ENCODE measurements at places on chromosomes 3 and 15. TPM values are rescaled to one million over a fixed set of nuclear protein-coding genes. Genes with fewer than 3 reads are reported as not detected.

DNA sequence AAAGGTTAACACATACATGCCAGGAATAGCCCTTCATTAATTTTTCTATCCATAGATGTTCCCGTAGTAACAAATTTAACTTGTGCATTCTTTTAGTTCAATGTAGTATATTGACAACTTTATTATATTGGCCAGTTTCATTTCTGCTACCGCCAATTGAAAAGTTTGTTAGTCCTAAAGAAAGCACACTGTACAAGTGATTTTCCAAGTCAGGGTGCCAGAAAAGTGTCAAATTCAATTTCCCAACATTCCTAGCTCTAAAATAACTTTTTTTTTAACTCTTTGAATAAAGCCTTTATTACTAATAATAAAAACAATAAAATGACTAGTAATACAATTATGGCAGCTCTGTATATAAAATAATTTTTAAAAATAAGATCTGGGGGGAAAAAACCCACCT is 68.9 kb downstream of the IMPG2 start:
- DNase-seq = no peak

DNA sequence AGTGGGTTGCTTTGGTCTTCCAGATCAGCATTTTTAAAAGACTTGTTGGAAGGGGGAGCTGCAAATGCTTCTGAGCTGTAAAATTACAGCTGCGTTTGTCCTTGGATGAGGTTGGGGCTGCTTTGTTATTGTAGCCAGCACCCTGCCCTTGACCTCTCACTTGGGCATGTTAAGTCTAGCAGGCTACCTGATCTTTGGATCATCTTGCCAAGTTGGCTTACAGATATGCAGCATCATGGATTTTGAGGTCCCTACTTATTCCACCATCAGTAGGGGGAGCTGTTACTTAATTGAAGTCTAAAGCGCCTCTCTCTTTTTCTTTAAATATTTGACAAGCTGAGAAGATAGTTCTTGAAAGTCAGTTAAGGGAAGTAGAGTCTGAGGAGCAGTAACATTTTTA is 793.0 kb downstream of the MCTP2 start:
- peak; percentile 22 for DNase-seq

GRCh38 chr3:100407977-100408532 is 6.7 kb downstream of the LNP1 start:
- no peak for DNase-seq

GRCh38 chr3:179410331-179410730 is 40.9 kb downstream of the GNB4 start:
- DNase-seq = no peak

GRCh38 chr3:129746629-129747028 is 140.2 kb upstream of the PLXND1 start:
- DNase-seq = no peak

DNA sequence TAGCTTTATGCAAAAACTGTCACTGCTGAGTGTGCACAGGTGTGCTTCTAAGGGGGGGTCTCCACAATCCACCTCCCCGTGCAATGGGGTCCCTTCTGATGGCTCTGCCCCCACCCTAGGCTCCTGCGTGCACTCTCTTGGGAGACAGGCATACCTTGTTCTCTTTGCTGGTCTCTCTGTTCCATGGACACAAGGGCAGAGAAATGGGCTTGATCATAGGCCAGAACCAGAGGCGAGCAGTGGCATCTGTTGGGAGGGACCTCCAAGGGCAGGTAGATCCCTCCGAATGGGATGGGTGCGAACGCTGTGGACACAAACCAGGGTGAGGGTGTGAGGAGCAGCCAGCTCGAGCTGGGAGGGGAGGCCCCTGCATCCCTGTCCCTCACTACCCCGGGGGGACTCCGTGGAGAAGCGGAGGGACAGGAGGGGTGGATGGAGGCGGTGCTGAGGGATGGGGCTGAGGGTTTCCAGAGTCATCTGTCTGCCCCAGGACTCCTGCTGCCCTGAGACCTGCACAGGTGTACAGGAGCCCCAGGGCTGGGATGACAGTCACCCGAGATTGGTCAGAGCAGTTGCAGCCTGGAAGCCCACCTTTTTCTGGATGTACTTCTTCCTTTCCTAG is 175.0 kb downstream of the KLF13 start:
- no peak for DNase-seq

DNA sequence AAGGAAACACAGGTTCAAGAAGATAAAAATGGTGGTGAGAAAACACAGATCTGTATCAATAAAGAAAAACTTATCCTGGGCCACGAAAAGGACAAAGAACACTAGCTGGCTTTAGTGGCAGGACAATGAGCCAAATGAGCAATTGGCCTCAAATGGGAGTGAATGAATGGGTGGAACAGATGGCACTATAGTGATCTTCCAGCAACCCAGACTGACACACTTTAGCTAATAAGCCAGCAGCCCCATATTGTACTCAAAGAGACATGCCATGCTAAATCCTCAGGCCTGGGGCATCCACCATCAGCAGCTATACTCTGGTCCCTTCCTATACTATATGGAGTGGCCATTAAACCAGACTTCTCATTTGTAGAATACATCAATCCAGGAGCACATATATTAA is 60.0 kb upstream of the GADL1 start:
- no peak for DNase-seq

GRCh38 chr3:139218046-139218445 is 125.8 kb upstream of the MRPS22 start:
- DNase-seq = no peak

DNA sequence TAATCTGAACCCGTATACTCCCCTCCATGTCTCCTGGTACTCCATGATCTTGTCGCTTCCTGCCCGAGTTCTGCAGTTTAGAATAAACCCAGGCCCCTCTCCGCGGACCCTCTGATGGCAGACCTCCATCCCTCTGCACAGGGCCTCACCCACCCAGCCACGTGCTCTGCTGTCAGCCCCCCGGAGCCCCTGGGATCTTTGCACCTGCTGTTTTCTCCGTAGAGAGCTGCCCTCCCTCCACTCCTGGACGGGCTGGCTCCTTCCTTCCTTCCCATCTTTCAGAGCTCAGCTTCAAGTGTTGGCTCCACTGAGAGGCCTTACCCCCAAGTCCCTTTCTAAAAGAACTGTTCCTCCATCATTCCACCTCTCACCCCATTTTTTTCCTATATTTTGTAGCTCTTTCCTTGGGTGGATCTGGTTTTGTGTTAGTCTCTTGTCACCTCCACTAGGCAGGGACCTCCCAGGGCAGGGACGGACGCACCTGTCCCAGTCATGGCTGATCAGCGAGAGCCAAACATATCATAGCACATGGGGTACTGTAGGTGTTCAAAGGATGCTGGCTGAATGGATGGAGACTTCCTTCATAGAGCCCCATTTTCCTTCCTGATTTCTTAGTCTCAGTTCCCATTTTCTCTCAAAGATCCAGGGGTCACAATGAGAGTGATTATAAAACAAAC is 106.6 kb downstream of the VGLL4 start:
- no peak for DNase-seq

DNA sequence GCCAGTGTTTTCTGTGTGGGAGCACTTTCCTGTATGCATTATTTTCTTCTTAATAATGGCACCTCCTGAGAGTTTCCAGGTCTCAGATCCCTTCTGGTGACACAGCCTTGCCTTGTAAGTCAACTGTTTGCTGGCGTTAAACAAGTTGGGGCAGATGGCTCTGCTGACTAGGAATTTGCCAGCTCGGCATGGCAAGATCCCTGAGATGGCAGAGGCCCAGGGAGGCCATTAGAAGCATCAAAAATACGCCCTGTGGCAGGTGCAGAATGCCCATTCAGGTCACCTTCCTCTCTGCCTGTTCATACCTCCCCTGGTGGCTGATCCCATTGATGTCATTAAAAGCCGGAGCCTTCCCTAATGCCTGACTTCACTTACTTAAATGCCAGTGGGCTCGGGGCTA is 320.9 kb upstream of the CTDSPL start:
- no peak for DNase-seq

GRCh38 chr3:33131331-33132018 is 17.7 kb downstream of the CRTAP start:
- DNase-seq = peak; percentile 47

DNA sequence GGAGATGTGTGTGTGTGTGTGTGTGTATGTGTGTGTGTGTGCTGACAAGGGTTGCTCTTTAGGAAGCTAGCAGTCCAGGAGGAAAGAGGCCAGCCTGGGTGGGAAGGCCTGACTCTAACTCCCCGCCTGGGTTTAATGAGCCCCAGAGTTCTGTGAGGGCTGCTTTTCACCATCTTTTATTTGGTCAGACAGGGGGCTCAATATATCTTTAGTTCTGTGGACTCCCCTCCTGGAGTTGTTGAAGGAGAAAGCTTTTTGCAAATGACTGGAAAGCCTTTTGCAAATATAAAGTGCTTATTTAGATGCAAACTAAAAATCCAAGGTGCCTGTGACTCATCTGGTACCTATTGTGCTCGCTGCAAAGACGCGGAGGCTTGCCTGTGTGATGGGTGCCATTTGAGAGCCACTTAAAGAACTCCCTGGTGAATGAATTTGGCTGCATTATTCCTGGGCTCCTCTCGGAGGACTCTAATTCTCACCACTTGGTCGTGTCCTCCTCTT is 24.5 kb downstream of the DRD3 start:
- DNase-seq = no peak

GRCh38 chr3:38490281-38491030 is 5.7 kb upstream of the EXOG start:
- DNase-seq = no peak

GRCh38 chr3:31322460-31322859 is 210.3 kb upstream of the STT3B start:
- no peak for DNase-seq

DNA sequence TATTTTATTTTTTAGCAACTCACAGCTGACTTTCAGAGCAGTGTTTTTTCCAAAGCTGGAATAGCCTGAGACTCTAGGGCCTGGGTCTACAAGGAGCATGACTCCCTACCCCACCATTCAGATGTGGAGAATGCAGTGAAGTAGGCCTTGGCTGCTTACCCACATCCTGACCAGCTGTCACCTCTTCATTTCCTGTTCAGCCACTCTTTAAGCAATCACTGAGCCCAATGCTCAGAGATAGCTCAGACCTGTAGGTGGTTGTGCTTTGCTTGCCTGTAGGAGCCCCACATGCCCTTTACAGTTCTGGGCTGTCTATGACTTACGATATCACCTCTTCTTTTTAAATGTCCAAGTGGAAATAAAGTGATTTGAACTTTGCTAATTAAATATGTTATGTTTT is 148.1 kb downstream of the NEK11 start:
- DNase-seq = no peak

DNA sequence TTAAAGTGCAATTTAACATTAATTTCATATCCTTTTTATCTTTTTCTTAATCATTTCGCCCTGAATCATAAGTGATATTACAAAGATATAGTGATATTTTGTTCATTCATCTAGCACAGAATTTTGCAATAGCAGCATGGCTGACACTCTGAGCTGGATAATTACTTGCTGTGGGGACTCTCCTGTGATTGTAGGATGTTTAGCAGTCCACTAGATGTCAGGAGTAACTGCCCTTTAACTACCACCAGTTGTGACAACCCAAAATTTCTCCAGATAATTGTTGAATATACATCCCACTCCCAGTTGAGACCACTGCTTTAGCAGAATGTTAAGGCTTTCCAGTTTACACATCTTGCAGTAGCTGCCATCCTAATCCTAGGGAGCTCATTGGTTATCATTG is 196.8 kb upstream of the MBNL1 start:
- DNase-seq = peak; percentile 30

DNA sequence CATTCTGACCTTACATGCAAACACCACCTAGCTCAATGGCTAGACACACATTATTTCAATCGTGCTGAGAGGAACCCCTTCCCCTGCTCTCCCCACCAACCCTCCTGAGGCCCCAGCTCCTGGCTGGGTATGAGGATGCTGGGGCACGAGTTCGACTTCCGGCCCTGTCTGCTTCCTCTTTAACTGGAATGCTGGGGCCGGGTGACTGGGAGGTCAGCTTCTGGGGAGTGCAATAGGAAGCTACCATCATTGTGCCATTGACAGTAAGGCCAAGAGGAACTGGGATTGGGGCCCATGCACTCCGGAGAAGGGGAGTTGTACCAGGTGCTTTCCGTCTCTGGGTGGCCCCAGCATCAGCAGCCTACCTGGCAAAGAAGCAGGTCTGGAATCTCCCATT is 15.6 kb upstream of the TLE3 start:
- no peak for DNase-seq

GRCh38 chr3:9787714-9788113 is 4.6 kb downstream of the TADA3 start:
- DNase-seq = no peak

DNA sequence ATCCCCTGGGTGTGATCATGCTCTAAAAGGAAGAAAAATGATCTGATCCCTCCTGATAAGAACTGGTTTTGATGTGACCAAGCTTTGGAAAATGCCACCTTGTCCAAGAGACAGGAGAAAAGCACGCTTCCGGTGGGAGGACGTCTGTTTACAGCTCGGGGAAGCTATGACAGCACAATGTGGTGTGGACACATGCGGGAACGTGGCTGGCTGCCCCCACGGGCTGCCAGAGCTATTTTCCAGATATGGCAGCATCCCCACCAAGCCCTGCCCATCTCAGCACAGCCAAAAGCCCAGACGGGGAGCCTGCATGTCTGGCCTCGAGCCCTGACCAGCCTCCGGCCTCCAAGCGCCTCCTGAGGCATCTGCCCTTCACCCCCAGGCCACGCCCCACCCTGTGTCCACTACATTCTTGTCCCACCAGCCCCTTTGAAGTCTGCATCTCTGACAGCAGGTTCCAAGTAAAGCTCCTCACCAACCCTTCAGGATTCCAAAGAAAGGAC is 63.2 kb upstream of the HRH1 start:
- DNase-seq = no peak

- DNase-seq = peak; percentile 9
Measured at GRCh38 chr3:107660306-107660976, 137.7 kb downstream of the BBX start.

DNA sequence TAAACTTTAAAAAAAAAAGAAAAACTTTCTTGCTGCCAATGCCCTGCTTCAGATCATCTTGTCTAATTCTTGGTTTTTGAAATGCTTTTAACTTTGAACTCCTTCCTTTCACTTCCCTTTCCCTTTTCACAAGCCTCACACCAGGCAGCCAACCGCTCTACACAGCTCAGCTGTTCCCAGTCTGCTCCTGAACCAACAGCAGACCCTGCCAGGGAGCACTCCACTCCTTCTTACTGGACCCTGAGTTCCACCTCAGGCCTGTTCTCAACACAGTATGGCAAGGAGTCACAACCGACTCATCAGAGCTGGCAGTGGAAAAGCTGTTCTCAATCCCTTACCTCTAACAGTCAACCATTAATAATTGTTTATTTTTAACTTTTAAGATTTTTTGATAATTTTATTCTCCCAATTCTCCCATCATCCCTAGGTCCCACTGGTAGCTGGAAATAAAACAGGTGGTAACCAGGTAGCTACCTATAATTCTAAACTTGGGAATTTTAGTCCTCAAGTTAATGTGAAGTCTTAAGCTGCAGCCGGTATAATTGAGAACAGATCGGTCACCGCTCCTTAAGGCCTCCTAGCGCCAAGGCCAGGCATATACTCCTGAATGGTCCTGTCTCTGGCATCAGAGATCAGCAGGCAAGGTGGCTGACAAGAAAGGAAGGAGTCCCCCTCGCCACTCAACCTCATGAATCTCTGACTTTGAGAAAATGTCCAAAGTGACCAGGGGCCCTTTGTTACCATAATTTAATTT is 43.9 kb downstream of the BOC start:
- DNase-seq = no peak

- DNase-seq = no peak
Measured at GRCh38 chr3:77190374-77190773, 150.5 kb downstream of the ROBO2 start.

GRCh38 chr3:140397847-140398246 is 280.0 kb upstream of the TRIM42 start:
- no peak for DNase-seq

Gene PLS1
- 44.6 TPM for total RNA-seq

Gene TUSC7
- not detected for total RNA-seq

Gene ADGRG7
- not detected for total RNA-seq

Gene SMAD6
- total RNA-seq = 4.8 TPM

Gene ITGB5
- 124 TPM for total RNA-seq

Gene PLOD2
- total RNA-seq = 39.5 TPM

Gene TRIM71
- not detected for total RNA-seq
